Suppressor macrophage treated with lipopolysaccharide for 4 hours (primary cell): ENCODE measurements at places on chromosomes 2 and 18.
A peak's percentile ranks its signal among the peaks of the same experiment; 100 is the strongest.

DNA sequence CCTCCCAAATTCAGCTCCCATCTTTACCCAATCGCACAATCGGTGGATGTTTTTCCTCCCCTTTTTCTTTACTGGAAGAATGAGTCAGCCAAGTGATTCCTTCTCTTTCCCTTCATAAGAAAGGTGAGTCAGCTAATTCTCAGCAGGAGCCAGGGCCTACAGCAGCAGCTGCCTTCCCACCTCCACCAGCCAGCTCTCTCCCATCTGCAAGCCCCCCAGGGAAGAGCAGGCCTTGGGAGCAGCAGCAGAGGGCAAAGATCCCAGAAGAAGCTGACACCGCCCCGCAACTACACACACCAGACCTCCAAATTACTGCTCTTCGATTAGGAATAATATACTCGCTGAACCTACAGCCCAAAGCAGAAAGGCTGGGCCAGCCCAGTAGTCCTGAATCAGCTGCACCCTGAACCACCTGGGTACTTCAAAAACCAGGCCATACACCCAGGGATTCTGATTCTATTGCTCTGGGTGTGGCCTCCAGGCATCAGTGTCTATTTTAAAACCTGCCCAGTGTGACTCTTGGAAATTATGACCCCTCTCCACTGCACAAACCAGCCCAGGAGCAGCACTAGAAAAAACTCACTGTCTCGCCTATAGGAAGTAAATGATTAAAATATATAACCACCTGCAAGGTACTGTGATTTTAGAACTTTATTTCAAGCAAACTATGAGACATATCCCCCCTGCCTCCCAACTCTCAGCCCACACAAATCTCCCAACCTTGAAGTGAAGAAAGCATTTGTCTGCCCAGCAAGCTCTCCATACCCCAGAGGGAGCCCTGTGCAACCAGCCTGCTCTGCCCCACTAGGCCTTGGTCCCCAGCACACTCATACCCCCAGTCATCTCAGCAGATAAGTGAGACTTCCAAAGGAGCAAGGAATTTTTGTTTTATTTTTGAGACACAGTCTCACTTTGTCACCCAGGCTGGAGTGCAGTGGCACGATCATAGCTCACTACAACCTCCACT, 7.3 kb downstream of the SFXN5 start:
- DNase-seq: peak; percentile 14

DNA sequence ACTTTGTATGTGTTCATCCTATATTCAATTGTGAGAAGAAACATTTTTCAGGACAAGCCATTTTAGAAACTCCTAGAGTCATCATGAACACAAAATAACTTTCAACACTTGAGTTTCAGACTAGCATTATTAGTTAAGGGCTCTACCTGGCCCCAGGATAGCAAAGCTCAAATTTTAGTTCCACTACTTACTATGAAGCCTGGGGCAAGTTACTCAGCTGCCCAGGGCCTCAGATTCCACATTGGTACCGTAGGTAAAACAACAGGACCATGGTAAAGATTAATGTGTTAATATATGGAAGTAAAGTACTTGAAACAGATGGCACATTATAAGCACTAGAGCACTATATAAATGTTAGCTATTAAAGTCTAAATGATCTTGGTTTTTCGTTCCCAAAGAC, 19.4 kb downstream of the MPPE1 start:
- DNase-seq: no peak

GRCh38 chr2:20172273-20173055, 52.5 kb downstream of the SDC1 start:
- peak; percentile 26 for DNase-seq

GRCh38 chr18:43341014-43341413, 63.7 kb upstream of the SYT4 start:
- DNase-seq: no peak

- no peak for DNase-seq
Observed at GRCh38 chr2:158723181-158723838, 71.8 kb upstream of the DAPL1 start.

DNA sequence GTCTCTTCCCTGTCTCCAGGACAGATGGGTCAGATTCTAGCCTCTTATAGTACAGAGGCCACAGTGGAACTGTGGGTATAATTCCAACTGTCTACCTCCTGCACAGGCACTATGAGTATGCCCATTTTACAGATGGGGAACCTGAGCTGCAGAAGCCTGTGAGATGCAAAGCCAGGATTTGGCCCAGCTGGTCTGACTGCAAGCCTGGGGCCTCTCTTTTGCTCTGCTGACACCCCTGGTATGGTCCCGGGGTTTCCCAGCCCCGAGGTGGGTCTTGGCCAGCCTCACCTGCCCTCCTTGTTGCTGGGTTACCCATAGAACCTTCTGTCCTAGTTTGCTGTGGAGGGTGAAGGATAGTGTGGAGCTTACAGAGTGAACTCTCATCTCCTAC, 9.8 kb downstream of the HS6ST1 start:
- no peak for DNase-seq

GRCh38 chr18:54557958-54558357, 33.1 kb upstream of the DYNAP start:
- no peak for DNase-seq

- no peak for DNase-seq
Observed at GRCh38 chr2:167581961-167582574, 665.3 kb downstream of the STK39 start.

- DNase-seq: peak; percentile 19
Observed at GRCh38 chr18:61742565-61743429, 150.0 kb downstream of the RNF152 start.

DNA sequence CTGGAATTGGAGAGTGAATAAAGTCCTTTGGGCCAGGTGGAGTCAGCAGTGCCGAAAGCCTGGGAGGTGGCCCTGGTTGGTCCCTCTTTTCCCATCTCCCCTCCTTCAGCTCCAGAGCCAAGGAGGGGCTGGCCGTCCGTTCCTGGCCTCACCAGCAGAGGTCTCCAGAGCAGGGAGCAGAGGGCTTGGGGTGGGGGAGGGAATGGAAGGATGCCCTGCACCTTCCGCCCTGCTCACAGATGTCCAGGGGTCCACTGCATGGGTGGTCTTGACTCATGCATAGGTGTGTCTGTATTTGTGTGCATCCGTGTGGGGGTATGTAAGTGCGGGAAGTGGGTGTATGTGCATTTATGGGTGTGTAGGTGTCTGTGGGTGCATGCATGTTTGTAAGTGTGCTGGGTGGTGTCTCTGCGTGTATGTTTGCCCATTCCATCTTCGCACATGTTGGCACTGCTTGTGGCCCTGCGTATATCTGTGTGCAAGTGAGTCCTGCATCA, 201.8 kb downstream of the ZFP36L2 start:
- DNase-seq: peak; percentile 63

- no peak for DNase-seq
Observed at GRCh38 chr18:8802017-8802672, 96.8 kb downstream of the MTCL1 start.

DNA sequence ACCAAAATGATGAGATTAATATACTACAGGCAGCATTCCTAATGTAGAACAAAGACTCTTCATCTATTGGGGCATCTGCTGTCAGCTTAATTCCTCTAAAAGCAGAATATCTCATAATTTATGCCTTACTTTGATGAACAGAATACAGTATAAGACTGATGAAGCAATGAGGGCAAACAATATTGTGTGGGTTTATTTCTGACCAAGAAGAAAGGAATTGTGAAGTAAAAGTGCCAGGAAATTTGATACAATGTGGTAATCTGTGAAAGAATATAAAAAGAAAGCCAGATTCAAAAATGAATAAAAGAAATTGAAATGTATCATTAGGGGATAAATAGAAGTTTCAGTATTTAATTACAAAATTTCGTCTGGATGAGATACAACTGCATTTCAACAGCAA, 78.8 kb upstream of the TTC21B start:
- DNase-seq: no peak

- DNase-seq: no peak
Observed at GRCh38 chr2:130380096-130380934, 24.5 kb downstream of the PTPN18 start.

DNA sequence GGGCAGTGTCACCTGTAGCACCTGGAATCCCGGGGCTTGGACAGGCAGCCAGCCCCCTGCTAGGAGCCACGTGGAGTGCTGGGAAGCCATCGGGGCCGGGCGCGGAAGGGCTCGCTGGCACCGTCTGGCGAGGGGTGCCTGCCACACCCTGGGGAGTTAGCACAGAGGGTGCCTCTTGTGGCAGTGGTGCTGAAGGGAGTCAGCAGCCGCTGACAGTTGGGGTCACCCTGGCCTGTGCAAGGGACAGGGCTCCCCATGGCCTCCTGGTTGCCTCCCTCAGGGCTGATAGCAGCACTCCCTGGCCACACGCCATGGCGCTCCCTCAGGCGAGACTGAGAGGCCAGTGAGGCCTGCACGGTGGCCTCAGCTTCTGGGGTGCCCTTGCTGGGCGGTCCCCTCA, 13.9 kb upstream of the D2HGDH start:
- no peak for DNase-seq

- peak; percentile 53 for DNase-seq
Observed at GRCh38 chr2:48946449-48947048, 191.0 kb upstream of the LHCGR start.

GRCh38 chr18:25561918-25562317, 210.0 kb upstream of the ZNF521 start:
- DNase-seq: peak; percentile 30

DNA sequence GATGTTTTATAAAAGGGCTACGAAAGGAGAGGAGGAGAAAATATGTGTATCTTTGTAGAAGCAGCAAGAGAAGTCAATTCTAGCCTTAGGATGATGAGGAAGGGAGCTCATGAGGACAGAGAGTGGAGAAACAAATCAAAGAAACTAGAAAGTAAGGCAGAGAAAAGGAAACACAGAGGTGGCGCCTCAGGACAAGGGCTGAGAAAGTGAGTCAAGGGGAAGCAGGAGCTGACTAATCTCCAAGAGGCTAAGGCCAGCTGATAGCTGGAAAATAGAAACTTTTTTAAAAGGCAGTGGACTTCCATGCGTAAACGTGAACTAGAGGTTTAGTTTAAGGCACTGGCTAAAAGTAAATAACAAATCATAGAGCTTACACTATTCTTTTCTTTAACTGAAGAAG, 173.3 kb downstream of the ANKRD44 start:
- DNase-seq: peak; percentile 72

- peak; percentile 21 for DNase-seq
Observed at GRCh38 chr2:127620866-127621265, 25.1 kb upstream of the GPR17 start.

GRCh38 chr2:68747900-68748299, 13.3 kb downstream of the ARHGAP25 start:
- DNase-seq: no peak

- no peak for DNase-seq
Observed at GRCh38 chr2:156083763-156084493, 248.6 kb downstream of the NR4A2 start.

GRCh38 chr18:54263904-54264336, 5.4 kb upstream of the POLI start:
- DNase-seq: no peak

- DNase-seq: no peak
Observed at GRCh38 chr18:41343808-41344207, 611.2 kb upstream of the PIK3C3 start.

DNA sequence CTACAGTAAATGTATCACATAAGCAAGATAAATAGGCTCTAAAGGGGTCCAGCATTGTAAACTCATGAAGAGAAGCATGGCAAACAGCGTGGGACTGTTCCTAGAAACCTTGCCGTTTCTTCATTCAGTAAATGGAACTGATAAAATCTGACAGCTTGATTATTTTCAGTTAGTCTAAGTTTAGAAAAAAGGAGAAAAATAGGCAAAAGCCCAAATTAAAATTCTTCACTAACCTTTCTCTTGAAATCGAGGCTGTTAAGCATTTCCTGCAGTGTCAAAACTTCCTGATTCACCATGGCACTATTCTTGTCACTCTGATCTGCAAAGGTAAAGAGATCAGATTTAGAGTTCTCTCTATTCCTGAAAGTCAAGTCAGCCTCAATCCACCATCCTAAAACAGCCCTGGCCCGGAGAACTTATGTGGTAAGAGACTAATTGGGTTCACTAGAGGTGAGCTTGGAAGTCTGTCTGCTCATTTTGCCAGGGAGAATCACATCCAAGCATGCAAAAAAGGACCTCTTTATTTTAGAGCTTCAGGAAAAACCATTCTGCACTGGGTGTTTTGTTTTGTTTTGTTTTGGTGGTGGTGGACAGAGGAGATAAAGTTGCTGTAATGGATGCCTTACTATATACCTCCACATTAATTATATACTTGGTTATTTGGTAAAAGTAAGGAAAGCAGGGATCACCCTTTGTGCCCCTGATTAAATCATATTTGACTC, 52.4 kb upstream of the STAT1 start:
- no peak for DNase-seq
